ENCODE measurements at places on chromosomes 1 and 21. TPM values are rescaled to one million over a fixed set of nuclear protein-coding genes. Genes with fewer than 3 reads are reported as not detected.

GRCh38 chr1:15525050-15526020, 1.3 kb upstream of the DNAJC16 start:
- DNase-seq: no peak

IL22RA1 gene
- polyA plus RNA-seq: 2.3 TPM

GRCh38 chr1:158124999-158125398, 55.7 kb upstream of the CD1D start:
- DNase-seq: peak; percentile 84

DNA sequence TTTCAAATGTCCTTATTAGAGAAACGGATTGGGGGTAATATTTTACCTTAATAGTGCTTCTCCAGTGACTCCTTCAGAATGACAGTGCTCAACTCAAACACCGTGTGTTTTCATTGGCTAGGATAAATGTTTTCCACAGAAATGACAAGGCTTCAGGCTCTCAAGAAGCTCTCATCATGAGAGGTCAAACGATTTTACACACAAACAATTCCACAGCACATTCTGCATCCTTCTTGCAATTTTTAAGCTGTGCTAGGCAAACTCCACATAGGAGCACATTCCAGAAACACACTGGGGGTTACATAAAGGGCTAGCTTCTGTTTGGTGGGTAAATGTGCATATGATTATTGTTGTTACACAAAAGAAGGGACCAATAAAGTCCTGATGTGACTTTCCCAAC, 75.5 kb upstream of the IPO9 start:
- no peak for DNase-seq

NCAM2 gene
- 5.8 TPM for polyA plus RNA-seq

GRCh38 chr1:21511579-21512522, 2.6 kb downstream of the ALPL start:
- DNase-seq: no peak

DNA sequence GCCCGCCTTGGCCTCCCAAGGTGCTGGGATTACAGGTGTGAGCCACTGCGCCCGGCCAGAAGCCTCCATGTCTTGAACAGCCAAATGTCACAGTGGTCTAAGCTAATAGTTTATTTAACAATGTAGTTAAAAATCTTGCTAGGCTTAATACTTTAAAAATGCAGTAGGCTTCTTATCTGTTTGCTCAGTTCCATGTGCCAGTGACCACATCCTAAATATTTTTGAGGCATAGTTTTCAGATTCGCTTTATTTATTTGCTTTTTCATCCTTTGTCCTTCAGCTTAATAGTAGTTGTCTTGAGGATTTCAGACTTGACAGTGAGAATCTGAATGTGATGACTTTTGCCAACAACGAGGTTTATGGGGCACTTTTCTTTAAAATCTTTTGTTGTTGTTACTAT, 59.9 kb upstream of the PRRX1 start:
- no peak for DNase-seq

- no peak for DNase-seq
These were observed 13.8 kb downstream of the INTS7 start for GRCh38 chr1:212021563-212021962.

DNA sequence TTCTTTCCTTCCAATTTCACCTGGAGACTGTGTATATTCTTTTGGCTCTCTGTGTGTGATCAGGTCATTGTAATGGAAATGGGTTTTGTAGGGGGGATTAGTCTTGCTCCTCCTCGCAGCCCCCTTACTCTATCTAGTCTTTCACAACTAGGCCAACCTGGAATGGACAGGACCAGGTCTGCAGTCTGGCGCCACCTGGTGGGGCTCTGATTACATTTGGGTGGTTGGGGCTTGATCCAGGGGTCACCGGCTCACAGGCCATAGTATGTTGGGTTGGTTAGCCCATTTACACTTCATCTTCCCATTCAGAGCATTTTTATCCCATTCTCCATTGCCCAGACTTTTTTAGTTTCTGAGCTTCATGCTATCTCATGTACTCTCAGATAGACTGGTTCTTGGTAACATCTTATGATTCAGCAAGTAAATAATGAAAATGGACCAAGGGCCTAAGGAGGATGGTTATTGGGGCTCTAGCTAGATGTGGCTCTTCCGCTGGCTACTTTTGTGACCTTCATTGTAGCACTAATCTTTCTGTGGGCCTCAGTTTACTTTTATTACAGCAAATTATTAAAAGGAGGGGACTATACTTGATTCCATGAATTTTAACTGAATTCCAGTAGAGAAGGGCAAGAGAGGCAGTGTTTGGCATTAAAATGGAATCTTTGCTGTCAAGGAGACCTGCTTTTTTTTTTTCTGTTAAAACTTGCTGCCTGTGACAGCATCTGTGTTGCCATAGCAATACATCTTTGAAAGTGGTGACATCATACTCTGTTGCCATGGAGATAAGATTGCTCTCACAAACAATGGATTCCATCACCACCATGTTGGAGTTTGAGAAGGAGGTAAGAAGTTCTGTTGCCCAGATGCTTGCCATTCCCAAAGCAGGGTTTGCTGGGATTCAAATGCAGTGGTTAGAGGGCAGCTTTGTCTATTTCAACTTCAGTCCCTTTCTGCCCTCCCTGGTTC, 150.1 kb downstream of the PLXNA2 start:
- no peak for DNase-seq

GRCh38 chr1:170537798-170538503, 6.0 kb downstream of the GORAB start:
- no peak for DNase-seq
